NCI-H460 (cell line): ENCODE measurements at places on chromosomes 3 and 15. TPM values are rescaled to one million over a fixed set of nuclear protein-coding genes. Genes with fewer than 3 reads are reported as not detected.

GRCh38 chr15:88858934-88859333 is 36.4 kb downstream of the HAPLN3 start:
- no peak for DNase-seq

DNA sequence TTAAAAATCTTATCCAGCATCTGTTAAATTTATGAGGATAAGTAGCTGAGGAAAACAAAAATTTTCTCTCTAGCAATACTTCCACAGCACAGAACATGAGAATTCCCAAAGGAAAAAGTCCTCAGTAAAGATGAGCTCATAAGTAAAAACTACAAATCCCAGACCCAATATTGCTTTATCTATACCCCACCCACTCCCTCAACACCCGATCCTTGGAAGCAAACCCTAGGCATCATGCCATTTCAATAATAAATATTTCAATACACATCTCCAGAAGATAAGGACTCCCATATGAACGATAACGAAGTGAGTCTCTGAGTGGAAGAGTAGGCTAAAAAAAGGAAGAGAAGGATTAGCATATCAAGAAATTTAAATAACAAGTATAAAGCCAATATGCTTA is 8.3 kb upstream of the PRR20G start:
- DNase-seq: no peak

- DNase-seq: no peak
These were observed 212.7 kb upstream of the P2RY1 start for GRCh38 chr3:152621967-152622810.

DNA sequence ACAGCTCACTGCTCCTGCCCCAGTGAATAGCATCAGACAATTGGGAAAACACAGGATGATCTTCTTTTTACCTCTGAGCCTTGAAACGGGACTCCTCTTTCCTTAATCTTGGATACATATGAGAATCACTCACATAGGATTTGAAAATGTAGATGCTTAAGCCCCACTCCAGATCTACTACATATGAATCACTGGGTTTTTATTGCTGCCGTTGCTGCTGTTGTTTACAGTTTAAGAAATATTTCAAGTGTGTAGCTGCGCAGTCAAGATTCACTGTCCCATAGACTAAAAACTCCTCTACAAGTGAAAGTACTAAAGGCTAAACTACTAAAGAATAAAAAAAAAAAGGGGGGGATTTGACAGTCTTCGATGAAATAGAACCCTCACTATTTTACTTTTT is 765.9 kb downstream of the NTRK3 start:
- no peak for DNase-seq

DNA sequence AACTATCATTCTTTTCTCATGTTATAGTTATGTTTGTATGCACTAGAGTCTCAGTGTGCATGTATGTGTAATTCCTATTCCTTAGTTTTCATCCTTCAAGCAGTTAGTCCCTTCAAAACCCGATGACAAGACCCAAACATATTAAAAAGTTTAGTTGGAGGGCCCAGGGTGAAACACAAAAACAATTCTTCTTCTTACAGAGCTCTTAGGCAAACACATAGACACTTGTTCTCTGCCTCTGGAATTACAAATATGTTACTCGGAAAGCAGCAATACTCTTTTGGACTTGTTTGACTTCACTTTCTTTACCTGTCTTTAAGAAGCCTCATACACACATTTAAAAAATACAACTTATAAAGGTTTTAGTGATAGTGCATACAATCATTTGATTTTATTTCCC is 763 bp upstream of the CNTN6 start:
- no peak for DNase-seq

GRCh38 chr3:178202194-178202593 is 334.0 kb upstream of the KCNMB2 start:
- DNase-seq: no peak

DNA sequence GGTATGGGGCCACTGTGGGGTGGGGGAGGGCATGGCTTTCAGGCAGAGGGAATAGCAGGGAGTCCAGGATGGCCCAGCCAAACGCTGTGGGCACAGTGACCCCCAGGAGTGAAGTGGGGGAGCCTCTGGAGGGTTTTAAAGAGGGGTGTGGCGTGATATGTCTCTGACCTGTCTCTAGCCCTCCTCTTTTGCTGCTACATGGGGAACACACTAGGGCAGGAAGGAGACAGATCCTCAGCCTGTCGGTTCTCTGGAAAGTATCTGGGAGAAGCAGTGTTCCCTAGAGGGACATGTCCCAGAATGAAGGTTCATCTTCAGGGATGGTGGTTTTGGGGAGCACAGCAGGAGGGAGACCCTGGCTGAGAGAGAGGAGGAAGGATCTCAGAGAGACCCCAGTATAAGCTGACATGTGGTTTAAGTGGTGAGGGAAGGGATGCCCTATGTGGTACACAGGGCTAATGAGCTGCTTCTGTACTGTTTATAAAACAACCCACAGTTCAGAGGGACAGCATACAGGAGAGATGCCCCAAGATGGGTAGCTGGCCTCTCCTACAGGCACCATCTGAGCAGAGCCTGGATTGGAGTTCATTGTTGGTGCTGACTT is 37.7 kb downstream of the TRIM71 start:
- no peak for DNase-seq

DNA sequence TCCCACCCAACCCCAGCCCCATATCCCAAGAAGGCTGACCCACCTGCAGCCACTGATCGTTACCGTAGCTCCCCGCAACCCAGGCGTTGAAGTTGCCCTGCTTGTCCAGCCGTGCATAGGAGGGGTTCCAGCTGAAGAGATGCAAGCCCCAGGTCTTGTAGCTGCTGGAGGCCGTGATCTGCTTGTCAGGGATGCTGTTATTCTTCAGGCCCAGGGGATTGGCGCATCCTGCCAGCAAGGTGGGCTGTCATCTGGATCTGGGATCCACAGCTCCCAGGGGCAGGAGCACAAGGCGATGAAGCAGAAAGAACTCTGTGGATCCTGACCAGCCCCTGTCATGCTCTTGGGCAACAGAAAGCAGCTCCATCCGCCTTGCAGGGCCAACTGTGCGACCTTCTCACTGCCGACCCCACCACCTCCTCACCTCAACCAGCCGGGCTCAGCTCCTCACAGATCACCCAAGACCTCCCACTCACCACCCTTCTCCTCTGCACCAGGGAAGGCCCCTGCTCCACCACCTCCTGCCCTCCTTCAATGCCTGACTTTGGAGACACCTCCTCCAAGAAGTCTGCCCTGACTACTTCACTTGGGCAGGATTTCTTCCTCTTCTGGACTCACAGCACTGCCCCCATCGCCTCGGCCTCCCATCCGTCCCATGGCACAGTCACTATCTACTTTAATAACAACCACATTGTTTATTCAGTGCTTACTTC is 6.3 kb upstream of the HAPLN3 start:
- DNase-seq: no peak

DNA sequence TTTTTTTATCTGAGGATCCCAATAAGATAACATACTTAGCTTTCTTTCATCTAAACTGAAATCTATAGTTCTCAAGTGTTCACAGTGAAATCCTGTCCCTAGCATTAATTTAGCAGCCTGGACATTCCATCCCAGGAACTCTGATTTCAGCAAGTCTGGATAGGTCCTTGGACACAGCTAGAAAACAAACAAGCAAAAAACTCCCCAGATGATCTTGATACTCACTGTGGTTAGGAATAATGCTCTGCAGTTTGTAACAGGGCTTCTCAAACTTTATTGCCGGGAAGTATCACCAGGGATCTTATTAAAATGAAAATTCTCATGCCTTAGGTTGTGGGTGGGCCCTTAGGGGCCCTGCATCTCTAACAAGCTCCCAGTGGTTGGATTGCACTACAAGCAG is 24.3 kb downstream of the THBS1 start:
- no peak for DNase-seq

- DNase-seq: no peak
These were observed 308.1 kb upstream of the COL8A1 start for GRCh38 chr3:99330281-99330680.

- DNase-seq: no peak
These were observed 192.7 kb downstream of the ZNF621 start for GRCh38 chr3:40717471-40717870.

GRCh38 chr3:62149539-62149938 is 223.8 kb downstream of the FEZF2 start:
- DNase-seq: no peak

Gene IGSF11
- not detected in 2 replicates for total RNA-seq

Gene SERPINI1
- total RNA-seq: 1.1 and 1.5 TPM in 2 replicates

Gene CMTM7
- total RNA-seq: 10.9 and 12.3 TPM in 2 replicates

Gene SYNM
- 12.1 and 15.1 TPM in 2 replicates for total RNA-seq

Gene MST1R
- total RNA-seq: 0.69 and 0.82 TPM in 2 replicates

Gene ZNF660
- total RNA-seq: 0.12 TPM in 1 of 2 replicates, not detected in the other

Gene NPAP1
- total RNA-seq: not detected in 2 replicates

Gene CCR5
- 0.12 TPM in 1 of 2 replicates, not detected in the other for total RNA-seq
